ENCODE measurements at places on chromosomes 5 and 9. TPM values are rescaled to one million over a fixed set of nuclear protein-coding genes. Genes with fewer than 3 reads are reported as not detected.

Gene LCN2
- not detected for total RNA-seq

DNA sequence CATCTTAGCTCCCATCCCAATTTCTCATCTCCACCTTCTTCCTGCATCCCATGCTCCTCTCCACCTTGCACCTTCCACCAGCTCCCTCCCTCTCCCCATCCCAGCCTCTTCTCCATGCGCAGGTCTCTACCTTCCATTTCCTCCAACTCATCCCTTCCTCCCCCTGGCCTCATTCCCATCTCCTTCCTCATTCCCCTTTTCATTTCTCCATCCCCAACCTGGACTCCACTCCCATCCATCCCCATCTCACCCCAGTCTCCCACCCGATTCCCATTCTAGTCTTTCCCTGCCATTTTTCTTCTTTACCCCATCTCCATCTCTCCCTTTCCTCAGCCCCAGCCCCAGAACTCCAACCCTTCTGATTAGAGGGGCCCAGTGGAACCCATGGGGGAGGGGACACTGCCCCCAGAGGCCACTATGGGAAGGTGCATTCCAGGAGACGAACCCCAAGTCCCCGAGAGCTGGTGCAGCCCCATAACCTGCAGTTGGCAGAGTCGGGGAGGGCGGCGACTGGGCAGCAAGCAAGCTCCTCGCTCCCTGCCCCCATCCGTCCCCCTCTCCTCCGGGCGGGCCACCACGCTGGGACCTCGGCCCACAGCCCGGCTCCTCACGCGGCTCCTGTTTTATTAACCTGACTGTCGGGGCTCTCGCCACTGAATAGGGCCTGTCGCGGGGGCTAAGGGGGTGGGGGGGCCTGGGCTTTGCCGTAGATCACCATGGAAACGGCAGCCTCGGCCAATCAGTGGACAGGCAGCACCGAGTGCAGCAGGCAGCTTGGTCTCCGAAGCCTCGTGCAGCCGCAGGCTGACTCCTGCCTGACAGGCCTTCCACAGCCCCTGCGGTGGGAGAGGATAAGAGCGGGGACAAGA is 66.7 kb downstream of the PCDH1 start:
- H3K27ac ChIP-seq, result no peak overlapping the region
- H3K4me1 ChIP-seq, result peaks cover 53% of the 10 kb centered on the region
- H3K4me3 ChIP-seq, result no peak overlapping the region
- no peaks in the 10 kb centered on the region for H3K27me3 ChIP-seq
- H3K36me3 ChIP-seq, result no peaks in the 10 kb centered on the region

DNA sequence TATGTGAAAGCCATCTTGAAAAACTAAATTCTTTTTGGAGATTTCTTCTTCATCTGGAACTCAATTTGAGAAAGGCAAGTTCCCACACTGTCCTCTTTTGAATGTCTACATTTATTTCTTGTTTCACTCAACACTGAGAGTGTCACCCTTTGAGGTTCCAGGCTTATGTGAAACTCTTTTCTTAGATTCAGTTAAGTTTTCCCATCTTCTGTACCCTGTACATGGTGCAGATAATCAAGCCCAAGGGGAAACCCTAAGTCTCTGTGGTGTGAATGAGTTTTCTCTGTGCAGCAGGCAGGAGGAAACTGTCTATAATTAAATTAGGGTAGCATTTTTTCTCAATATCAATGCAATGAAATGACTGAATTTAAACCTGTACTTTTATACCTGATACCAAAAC is 72.3 kb upstream of the PRLR start:
- H3K4me3 ChIP-seq, result no peak overlapping the region
- no peaks in the 10 kb centered on the region for H3K36me3 ChIP-seq
- no peaks in the 10 kb centered on the region for H3K4me1 ChIP-seq

DNA sequence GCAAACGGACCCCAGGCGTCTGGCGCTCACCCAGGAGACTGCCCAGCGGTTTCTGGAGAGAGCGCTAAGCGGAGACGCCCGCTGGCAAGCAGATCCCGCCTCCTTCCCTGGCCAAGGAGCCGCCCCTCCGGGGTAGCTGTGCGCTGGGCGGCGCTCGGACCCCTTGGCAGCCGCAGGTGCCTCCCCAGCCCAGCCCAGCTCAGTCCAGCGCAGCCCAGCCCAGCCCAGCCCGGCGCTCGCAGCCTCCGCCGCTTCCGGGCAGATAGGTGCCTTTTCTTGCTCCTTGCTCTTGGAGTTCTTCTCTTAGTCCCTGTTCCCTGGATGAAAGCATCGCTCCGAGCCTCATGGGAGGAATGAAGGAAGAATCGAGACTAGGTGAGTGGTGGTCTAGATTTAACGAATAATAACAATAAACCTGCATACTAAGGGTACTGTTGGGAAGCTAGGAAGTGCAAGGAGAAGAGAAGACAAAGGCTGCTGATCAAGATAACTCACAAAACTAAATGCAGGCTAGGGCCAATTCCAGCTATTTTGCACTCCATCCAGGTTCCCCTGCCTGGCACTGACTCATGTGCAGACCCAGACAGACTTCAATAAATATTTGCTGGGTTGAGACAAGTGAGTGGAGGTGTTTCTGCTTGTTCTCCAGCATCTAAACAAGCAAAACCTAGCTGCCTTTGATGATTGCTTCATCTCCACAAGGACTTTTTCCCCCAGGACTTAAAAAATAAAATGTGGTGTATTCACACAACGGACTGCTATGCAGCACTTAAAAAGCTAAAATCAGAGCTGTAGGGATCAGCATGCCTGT is at the start of gene STK32A:
Gene STK32A, plus strand, starts transcription at position 202 of the 811 bp plus-strand sequence. CDS start 4,609 bp downstream, outside the sequence.
- no peaks in the 10 kb centered on the region for H3K4me1 ChIP-seq
- DNase-seq, result no peak
- no peak within 1 kb of the TSS for H3K27ac ChIP-seq
- H3K4me3 ChIP-seq, result no peak within 1 kb of the TSS
- no peaks in the 10 kb centered on the region for H3K36me3 ChIP-seq

DNA sequence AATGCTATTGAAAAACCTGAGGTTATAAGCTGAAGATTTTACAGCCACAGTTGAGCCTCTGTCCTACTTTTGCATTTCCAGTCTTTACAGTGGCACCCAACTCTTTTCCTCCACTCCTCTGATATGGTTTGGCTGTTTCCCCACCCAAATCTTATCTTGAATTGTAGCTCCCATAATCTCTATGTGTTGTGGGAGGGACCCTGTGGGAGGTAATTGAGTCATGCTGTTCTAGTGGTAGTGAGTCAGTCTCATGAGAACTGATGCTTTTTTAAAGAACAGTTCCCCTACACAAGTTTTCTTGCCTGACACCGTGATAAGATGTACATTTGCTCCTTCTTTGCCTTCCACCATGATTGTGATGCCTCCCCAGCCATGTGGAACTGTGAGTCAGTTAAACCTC is 646.1 kb upstream of the SEMA6A start:
- H3K4me3 ChIP-seq, result no peak overlapping the region
- H3K27ac ChIP-seq, result no peak overlapping the region
- no peaks in the 10 kb centered on the region for H3K27me3 ChIP-seq
- DNase-seq, result no peak
- no peaks in the 10 kb centered on the region for H3K4me1 ChIP-seq
- no peaks in the 10 kb centered on the region for H3K36me3 ChIP-seq

Gene SLC22A4
- total RNA-seq, result not detected

- DNase-seq, result no peak
- H3K4me1 ChIP-seq, result no peaks in the 10 kb centered on the region
- no peaks in the 10 kb centered on the region for H3K27me3 ChIP-seq
- no peaks in the 10 kb centered on the region for H3K36me3 ChIP-seq
- H3K4me3 ChIP-seq, result no peak overlapping the region
These were observed 20.3 kb upstream of the RNF20 start for GRCh38 chr9:101513351-101513750.

DNA sequence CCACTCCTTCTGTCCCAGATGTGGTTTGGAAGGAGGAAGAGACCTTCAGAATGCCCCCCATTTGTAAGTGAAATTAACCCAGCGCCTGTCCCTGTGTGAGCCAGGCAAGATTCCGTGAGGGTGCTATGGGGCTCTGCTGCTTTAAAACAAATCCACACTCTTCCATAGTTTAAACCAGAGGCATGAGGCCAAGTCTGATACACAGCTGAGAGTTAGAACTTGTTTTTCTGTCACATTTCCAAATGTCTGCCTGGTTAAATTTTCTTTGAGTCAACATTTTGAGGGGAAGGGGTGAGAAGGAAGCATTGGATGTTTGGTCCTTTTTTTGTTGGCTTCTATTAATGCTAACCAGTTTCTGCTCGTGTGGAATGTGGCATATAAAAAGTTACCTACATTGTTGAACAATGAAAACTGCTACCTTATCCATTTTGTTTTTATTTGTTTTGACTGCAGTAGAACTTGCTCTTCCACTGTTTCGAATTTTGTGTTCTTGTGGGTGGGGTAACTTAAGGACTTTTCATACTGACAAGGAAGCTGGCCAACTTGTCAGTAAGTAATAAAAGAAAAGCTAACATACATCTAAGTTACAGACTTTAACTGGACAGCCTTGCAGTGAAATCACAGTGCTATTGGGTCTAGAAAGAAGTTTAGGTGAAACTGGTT is 12.9 kb downstream of the RGMB start:
- no peak overlapping the region for H3K27ac ChIP-seq
- H3K4me3 ChIP-seq, result no peak overlapping the region
- H3K36me3 ChIP-seq, result no peaks in the 10 kb centered on the region
- H3K27me3 ChIP-seq, result no peaks in the 10 kb centered on the region
- no peaks in the 10 kb centered on the region for H3K4me1 ChIP-seq

DNA sequence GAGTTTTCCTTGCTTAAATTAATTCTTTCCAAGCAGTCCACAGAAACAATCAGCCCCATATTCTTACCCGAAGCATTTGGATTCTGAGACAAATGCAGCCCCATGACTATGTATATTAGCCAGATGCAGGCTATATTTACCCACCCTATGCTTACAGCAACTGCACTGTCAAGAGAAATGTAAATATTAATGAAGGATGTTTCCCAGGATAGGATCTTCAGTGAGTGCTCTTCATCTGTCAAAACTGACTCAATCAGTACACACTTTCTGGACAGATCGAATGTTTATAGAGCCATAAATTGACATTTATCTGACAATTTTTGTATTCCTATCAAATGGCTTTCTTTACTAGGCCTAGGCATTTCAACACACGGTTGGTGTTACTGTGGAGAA is 725.3 kb upstream of the SEMA6A start:
- DNase-seq, result no peak
- H3K4me3 ChIP-seq, result no peak overlapping the region
- no peaks in the 10 kb centered on the region for H3K36me3 ChIP-seq

Gene IFNA2
- not detected for total RNA-seq

Gene KIAA0825
- 2.0 TPM for total RNA-seq

- no peak overlapping the region for H3K4me3 ChIP-seq
- no peak overlapping the region for H3K27ac ChIP-seq
- no peaks in the 10 kb centered on the region for H3K36me3 ChIP-seq
- no peak for DNase-seq
These were observed 145.4 kb upstream of the SHB start for GRCh38 chr9:38214432-38214831.

DNA sequence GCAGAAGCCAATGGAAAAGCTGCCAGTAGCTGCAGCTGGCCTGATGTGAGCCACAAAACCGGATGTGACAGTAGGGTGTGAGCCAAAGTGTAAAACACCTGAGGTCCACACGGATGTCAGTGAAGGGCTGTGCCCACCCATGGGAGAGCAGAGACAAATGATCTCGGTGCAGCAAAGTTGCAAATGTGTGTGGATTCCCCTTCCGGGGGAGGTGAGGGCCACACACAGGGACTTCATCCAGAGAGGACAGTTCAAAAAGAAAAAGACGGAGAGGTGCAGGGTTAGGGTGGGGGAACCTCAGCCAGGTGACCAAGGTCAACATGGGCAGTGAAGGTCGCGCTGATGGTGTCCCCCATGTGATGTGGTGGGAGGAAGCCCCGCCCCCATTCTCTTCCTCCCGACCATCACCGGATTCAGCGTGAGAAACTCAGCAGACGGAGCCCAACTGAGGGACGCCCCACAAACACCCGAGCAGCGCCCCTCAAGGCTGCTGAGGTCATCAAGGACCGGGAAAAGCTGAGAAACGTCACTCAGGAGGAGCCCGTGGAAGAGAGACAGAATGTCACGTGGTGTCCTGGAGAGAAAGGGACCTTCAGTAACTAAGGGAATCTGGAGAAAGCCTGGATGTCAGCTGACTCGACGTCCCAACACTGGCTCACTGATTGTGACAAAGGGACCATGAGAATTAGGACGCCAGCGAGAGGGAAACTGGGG is 11.4 kb upstream of the PTGDS start:
- DNase-seq, result no peak
- H3K36me3 ChIP-seq, result no peaks in the 10 kb centered on the region
- no peak overlapping the region for H3K27ac ChIP-seq
- H3K27me3 ChIP-seq, result no peaks in the 10 kb centered on the region
- H3K4me3 ChIP-seq, result no peak overlapping the region

Gene SOX30
- not detected for total RNA-seq

DNA sequence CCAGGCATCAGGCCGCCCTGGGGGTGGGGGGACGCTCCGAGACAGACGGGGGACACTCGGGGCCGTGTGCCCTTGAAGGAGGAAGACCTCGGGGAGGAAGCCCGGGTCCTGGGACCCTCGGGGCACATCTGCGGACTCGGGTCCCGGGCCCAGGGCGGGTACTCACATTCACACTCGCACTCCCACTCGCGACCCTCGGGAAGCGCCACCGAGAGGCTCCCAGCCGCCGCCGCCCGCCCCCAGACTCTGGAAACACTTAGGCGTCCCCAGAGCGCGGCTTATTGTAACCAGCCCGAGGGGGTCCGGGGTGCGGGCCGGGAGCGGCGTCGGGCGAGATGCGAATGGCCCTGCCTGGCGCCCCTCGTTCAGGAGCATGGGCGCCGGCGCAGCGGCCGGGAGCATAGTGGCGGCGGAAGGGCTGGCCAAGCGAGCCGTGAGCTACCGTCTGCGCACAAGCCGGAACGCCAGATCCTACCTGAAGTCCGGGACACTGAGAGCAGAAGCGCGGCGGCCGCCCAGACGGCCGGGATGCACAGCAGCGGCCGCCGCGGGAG is 559 bp downstream of the ROR2 start:
- no peak overlapping the region for H3K27ac ChIP-seq
- no peak overlapping the region for H3K4me3 ChIP-seq
- H3K36me3 ChIP-seq, result no peaks in the 10 kb centered on the region
- no peaks in the 10 kb centered on the region for H3K27me3 ChIP-seq
- peaks cover 5% of the 10 kb centered on the region for H3K4me1 ChIP-seq

- no peak for DNase-seq
- H3K27me3 ChIP-seq, result no peaks in the 10 kb centered on the region
- no peak overlapping the region for H3K4me3 ChIP-seq
- H3K27ac ChIP-seq, result no peak overlapping the region
- H3K4me1 ChIP-seq, result no peaks in the 10 kb centered on the region
These were observed 417.4 kb downstream of the GABRG2 start for GRCh38 chr5:162484986-162485385.

GRCh38 chr5:88685591-88686541 is 197.1 kb downstream of the MEF2C start:
- no peaks in the 10 kb centered on the region for H3K4me1 ChIP-seq
- H3K4me3 ChIP-seq, result no peak overlapping the region
- H3K27ac ChIP-seq, result no peak overlapping the region
- no peaks in the 10 kb centered on the region for H3K36me3 ChIP-seq
- no peaks in the 10 kb centered on the region for H3K27me3 ChIP-seq

- no peaks in the 10 kb centered on the region for H3K36me3 ChIP-seq
- H3K4me3 ChIP-seq, result no peak overlapping the region
- no peak for DNase-seq
- no peaks in the 10 kb centered on the region for H3K27me3 ChIP-seq
- H3K27ac ChIP-seq, result no peak overlapping the region
- peaks cover 57% of the 10 kb centered on the region for H3K4me1 ChIP-seq
These were observed 148.5 kb downstream of the EPB41L4A start for GRCh38 chr5:112270299-112271293.

GRCh38 chr5:90957906-90958305 is 399.3 kb downstream of the ADGRV1 start:
- H3K36me3 ChIP-seq, result no peaks in the 10 kb centered on the region
- H3K4me1 ChIP-seq, result no peaks in the 10 kb centered on the region
- H3K27ac ChIP-seq, result no peak overlapping the region

All from Karpas-422 (cell line).